ENCODE measurements at places on chromosomes 11 and 22.

DNA sequence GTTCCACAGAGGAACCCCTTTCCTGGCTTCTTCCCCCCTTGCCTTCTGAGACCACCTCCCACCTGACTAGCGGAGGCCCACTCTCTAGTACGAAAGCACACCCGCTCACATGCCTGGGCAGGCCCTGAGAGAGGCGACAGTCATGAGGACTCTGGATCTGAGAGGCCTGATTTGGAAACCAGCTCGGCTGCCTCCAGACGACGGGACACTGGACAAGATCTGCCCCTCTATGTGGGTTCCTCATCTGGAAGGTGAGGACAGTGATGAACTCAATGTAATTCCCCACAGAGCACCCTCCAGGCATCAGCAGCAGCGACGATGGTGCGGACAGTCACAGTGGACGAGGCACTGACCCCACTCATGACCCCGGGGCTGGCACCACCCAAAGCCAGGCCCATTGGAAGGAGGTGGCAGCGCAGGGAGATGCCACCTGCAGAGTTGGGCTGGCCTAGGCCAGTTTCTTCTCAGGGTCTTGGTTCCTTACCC is 7.5 kb downstream of the SULT4A1 start:
- no peak overlapping the region for H3K27ac ChIP-seq
- H3K27me3 ChIP-seq, result no peaks in the 10 kb centered on the region
- DNase-seq, result no peak
- H3K4me3 ChIP-seq, result no peak overlapping the region
- H3K4me1 ChIP-seq, result no peaks in the 10 kb centered on the region

DNA sequence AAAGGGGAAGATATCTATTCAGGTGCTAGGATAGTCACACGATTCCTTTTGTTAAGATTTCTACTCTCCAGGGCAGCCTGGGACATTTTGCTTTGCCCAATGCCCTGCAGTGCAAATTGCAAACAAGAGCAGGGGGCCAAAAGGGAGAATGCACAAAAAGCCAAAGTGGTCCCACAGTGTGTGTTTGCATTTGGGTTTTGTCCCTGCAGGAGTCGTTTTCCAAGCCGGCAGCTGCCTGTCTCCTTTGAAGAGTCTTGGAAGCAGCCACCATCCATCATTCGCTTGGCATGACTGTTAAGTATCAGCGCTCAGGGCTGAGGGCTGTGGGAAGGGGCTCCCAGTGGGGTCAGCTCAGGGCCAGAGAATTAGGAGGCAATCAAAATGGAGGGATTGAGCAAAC is 184.7 kb downstream of the MIAT start:
- no peak overlapping the region for H3K27ac ChIP-seq
- H3K4me1 ChIP-seq, result no peaks in the 10 kb centered on the region
- no peaks in the 10 kb centered on the region for H3K27me3 ChIP-seq

- H3K36me3 ChIP-seq, result no peaks in the 10 kb centered on the region
- H3K4me3 ChIP-seq, result no peak overlapping the region
- H3K4me1 ChIP-seq, result peaks cover 31% of the 10 kb centered on the region
- no peak overlapping the region for H3K27ac ChIP-seq
- no peak for DNase-seq
Measured at GRCh38 chr11:67022341-67022933, 497 bp upstream of the SYT12 start.

GRCh38 chr11:121890377-121890776 is 225.6 kb downstream of the BLID start:
- H3K36me3 ChIP-seq, result no peaks in the 10 kb centered on the region
- H3K27me3 ChIP-seq, result no peaks in the 10 kb centered on the region
- DNase-seq, result no peak
- H3K27ac ChIP-seq, result no peak overlapping the region
- no peak overlapping the region for H3K4me3 ChIP-seq
- H3K4me1 ChIP-seq, result no peaks in the 10 kb centered on the region

DNA sequence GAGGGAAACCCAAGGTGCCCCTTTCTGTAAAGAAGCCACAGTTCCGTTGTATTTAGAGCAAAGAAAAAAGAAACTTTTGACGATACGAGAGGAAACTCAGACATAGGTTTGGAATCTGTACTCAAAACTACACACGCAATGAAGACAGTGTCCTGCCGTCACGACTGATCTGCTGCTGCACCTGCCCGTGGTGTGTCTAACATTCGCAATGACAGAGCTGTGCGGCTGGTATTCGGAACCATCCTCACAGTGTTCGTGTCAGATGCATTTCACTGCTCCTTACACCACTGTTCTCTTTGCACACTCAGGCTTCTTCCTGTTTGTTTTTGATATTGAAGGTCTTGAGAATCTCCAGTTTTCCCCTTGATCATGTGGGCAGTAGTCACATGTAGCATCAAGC is 84.8 kb downstream of the RTL6 start:
- H3K36me3 ChIP-seq, result no peaks in the 10 kb centered on the region
- no peak overlapping the region for H3K27ac ChIP-seq
- DNase-seq, result no peak
- H3K27me3 ChIP-seq, result no peaks in the 10 kb centered on the region

All from CD8-positive, alpha-beta memory T cell (primary cell).